Amygdala (tissue), 56 donors: ENCODE measurements at places on chromosomes 13 and 19.
A peak's percentile ranks its signal among the peaks of the same experiment; 100 is the strongest.

DNA sequence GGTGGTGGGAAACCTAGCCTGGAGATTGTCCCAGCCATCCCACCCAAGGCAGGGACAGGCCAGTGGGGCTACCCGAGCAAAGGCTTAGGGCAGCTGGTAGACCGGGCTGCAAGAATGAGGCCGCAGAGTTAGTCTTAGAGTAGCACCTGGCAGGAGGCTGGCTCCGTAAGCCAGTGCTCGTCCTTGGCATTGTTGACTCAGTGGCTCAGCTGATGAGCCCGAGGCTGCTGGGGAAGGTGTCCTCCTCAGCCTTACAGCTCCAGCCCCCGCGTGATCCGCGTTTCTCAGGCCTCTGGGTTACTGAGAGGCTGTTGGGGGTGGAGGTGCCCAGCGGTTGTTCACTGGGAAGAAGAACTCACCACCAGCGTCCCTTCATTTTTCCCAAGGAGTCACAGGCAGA is 24.7 kb downstream of the PPP1R37 start:
- no peak for DNase-seq

DNA sequence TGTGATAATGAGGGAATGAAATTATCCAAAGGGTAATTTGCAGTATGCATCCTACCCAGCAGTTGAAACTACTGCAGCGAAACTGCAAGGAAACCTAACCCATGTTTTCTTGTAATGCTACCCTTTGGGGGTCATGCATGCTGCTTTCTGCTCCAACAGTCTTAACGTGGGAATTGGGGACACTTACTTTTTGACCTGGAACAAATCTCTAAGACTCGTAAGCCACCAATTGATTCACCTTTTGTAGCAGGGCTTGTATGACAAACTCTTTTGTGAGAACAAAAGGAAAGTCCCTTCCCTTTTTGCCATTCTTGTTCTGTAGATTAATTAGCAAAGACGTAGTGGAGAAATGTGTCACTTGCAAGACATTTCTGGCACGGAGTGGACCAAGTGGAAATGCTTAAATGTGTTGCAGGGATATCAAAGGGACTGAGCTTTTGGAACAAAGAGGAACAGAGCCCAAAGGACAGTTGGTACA is 27.4 kb downstream of the LRCH1 start:
- no peak for DNase-seq

- no peak for DNase-seq
These were observed 130.3 kb upstream of the LSM14A start for GRCh38 chr19:34041925-34042521.

GRCh38 chr19:7861619-7862412 is 12.4 kb downstream of the PRR36 start:
- DNase-seq = no peak

DNA sequence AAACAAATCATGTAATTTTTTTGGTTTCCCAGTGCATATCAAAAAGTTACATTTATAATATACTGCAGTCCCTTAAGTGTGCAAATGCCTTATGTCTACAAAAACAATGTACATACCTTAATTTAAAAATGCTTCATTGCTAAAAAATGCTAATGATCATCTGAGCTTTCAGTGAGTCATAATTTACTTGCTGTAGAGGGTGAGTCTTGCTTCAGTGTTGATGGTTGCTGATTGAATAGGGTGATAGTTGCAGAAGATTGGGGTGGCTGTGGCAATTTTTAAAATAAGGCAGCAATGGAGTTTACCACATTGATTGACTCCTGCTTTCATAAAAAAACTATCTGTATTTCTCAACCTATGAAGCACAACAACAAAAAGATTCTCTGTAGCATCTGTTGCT is 613.9 kb downstream of the TBC1D4 start:
- no peak for DNase-seq

GRCh38 chr19:16645140-16645539 is 14.8 kb downstream of the SMIM7 start:
- peak; percentile 40 for DNase-seq

GRCh38 chr13:93872376-93872775 is 607.1 kb downstream of the DCT start:
- DNase-seq = no peak

DNA sequence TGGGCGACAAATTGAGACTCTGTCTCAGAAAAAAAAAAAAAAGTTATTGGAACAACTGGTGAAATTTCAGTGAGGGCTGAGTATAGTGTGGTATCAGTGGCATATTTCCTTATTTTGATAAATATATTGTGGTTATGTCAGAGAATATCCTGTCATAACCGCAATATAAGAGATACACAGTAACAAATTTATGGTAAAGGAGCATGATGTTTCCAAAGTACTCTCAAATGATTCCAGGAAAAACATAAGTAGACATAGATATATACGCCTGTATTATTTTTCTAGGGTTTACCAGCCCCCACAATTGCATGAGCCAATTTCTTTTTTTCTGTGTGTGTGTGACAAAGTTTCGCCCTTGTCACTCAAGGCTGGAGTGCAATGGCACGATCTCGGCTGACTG is 5.7 kb upstream of the C5AR1 start:
- DNase-seq = no peak

- no peak for DNase-seq
These were observed 142.5 kb downstream of the DCLK1 start for GRCh38 chr13:35988648-35989081.

DNA sequence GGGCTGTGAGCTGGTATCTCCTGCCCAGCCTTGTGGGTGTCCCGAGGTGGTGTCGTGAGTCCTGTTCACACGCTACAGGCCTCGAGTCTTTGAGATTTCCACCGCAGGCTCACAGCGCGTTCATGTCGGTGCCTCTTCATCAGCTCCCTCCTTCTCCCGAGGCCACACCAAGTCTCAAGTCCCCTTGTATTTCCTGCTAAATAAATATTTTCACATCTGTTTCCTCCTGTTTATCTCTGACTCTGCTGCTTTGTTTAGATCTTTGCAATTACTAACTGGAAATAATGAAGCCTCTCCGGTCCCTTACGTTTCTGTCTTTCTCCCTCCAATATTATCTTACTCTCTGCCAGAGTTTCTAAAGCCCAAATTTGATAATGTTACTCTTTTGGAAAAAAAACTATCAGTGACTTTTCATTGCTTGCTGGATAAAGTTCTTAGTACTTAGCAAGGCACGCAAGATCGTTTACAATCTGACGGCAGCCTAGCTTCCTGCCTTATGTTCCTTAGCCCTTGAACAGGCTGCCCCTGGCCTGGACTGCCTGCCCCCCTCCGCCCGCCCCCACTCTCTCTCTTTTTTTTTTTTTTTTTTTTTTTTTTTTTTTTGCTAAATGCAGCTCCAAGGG is 130.5 kb upstream of the RNF113B start:
- no peak for DNase-seq

- no peak for DNase-seq
These were observed 30.2 kb downstream of the UPF1 start for GRCh38 chr19:18861917-18862316.

GRCh38 chr13:94480672-94481145 is 1.2 kb upstream of the DCT start:
- no peak for DNase-seq

DNA sequence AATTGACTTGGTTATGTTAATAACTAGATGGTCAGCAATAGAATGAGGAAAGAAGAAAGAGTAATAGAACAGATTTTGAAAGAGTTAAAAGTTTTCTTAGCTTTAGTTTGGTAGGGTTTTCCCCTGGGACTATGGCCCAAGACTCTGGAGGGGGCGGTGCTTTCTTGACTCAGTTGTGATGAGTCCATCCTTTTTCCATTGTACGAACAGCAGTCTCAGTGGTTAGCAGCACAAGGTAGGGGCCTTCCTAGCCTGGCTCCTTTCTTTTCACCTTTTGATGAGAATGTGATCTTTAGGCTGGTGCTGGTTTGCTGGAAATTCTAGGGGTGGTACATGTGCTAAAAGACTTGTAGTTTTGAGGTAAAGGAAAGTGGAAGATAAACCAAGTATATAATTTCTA is 38.8 kb downstream of the ZNF506 start:
- no peak for DNase-seq
